ENCODE measurements at places on chromosomes 16 and 17. TPM values are rescaled to one million over a fixed set of nuclear protein-coding genes. Genes with fewer than 3 reads are reported as not detected.

GRCh38 chr17:40483679-40484078, 17.7 kb downstream of the TNS4 start:
- no peak for DNase-seq

- DNase-seq: no peak
Observed at GRCh38 chr17:79089720-79090442, 15.3 kb downstream of the ENGASE start.

- DNase-seq: peak; percentile 56
Observed at GRCh38 chr16:78894886-78895285, 705.7 kb downstream of the MAF start.

DNA sequence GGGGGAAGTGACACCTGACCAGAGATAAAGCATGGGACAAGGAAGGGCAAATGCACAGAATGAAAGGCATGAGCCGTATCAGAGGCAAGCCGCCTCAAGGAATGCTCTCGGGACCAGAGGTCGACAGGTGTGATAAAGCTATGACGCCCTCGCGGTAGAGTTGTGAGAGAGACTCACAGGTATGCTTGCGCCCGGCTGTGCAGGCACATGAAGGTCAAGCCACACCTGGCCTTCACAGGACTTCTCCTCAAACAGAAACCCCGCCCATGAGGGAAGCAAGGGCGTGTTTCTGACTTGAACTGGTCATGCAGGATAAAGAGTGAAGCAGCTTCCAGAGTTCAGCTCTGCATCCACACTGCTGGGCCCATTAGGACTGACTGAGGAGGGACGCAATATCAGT, 7.8 kb downstream of the NCBP3 start:
- DNase-seq: no peak

- DNase-seq: no peak
Observed at GRCh38 chr17:2542456-2542855, 30.8 kb upstream of the METTL16 start.

DNA sequence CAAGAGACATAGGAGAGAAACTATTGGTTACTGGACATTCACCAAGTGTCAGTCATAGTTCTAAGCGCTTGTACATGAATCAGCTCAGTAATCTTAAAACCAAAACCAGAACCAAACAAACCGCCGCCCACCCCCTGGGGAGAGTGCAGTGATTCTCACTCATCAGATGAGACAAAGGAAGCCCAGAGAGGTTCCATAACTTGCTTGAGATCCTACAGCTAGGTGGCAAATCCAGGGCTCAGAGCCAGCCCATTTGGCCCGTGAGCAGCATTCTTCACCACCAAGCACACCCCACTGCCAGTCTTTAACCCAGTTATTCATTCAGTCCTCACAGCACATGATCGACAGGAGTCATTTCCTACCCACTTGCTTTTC, 37.2 kb upstream of the RGS9 start:
- no peak for DNase-seq

DNA sequence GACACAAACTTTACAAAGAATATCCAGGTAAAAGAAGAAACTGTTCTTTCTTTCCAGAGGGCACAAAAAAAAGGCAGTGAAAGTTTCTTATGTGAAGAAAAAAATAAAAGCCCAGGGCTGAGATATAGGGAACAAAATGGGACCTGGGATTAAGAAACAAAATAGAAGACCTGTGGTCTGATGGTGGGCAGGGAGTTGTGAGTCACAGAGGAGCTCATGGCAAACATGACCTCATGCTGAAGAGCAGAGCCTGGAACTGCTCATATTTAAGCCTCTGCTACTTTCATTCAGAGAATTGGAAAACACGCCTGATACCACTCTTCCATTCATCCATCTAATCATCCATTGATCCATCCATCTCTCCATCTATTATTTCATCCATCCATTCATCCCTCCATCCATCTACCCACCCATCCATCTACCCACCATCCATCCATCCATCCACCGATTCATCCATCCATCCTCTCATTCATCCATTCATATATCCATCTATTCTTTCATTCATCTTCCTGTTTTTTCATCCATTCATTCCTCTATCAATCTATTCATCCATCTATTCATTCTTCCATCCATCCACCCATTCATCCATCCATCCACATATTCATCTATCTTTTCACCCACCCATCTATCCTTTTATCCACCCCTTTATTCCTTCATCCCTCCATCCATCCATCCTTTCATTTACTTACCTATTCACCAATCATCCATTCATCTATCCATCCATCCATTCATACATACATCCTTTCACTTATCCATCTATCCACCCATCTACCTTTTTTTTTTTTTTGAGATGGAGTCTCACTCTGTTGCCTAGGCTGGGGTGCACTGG, 30.0 kb downstream of the WFDC1 start:
- no peak for DNase-seq

GRCh38 chr16:73371584-73372319, 323.8 kb upstream of the ZFHX3 start:
- no peak for DNase-seq

- DNase-seq: peak; percentile 54
Observed at GRCh38 chr16:11396241-11397048, 51.2 kb downstream of the RMI2 start.

- no peak for DNase-seq
Observed at GRCh38 chr17:62675701-62676100, 48.2 kb downstream of the MRC2 start.

- no peak for DNase-seq
Observed at GRCh38 chr17:28634206-28634865, 10.6 kb downstream of the BLTP2 start.

DNA sequence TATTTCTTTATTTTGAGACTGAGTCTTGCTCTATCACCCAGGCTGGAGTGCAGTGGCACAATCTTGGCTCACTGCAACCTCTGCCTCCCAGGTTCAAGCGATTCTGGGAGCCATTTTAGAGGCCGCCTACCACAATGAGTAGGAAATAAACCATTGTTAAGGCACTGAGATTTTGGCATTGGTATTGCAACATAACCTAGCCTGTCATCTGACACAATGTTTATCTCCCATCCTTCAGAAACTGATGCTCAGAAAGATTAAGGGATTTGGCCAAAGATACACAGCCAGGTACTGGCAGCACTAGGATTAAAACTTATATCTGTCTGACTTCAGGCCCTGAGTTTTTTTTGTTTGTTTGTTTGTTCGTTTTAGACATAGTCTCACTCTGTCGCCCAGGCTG, 8.0 kb upstream of the COPS3 start:
- no peak for DNase-seq

DNA sequence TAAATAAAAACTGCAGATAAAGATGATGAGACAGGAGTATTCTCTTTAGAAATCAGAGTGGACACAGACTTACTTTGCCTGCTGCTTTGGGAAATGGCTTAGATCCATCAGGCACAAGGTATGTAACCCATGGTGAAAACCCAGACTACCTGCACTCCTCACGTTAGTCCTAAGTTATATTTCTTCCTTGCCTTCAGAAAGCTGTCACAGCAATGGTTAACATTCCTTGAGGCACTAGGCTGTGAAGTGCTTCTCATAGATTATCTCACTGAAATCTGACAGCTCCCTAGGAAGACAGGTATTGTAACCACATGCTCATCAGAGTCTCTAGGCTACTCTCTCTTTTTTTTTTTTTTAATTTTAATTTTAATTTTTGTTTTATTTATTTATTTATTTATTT, 20.9 kb downstream of the ZSWIM7 start:
- DNase-seq: no peak

DNA sequence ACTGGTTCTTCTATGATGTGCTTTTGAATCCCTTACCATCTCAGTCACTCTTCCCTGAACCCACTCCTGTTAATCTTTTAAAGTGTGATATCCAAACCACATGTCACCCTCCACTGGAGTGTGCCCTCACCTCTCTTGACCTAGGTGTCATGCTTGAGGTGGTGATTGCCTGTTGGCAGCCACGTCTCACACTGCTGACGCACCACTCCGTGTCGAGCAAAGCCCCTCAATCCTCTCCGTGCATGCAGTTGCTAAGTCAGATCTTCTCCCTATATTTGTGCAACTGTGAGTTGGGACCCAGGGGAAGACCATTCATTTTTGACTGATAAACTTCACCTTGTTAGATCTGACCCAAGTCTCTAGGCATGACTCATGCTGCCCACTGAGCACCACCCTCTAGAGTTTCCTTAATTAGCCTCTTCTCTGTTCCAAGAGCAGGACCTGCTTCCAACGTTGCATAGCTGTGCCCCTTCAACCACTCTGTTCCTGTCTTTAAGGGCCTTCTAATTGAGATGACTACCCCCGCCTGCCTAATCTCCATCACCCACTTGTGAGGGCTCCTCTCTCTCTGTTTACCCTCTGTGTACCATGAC, 2.7 kb downstream of the MYH13 start:
- no peak for DNase-seq

DNA sequence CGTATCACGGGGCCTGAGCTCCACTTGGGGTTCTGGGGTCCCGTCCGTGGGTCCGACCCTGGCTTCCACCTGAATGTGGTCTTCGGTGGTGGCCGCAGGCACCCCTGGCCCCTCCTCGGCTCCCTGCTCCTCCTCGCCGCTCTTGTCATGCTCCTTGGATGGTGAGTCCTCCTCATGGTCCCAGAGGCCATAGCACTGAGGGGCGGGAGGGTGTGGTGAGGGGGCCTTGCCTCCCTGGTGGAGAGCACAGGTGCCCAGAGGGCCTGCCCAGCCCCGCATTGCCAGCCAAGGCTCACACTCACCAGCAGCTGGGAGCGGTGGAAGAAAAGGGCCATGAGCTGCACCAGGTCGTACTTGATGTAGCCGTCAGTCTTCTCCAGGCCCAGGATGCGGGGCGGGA, 14.9 kb downstream of the CTU2 start:
- no peak for DNase-seq

GRCh38 chr16:83070416-83071209, 443.8 kb downstream of the CDH13 start:
- DNase-seq: no peak

DNA sequence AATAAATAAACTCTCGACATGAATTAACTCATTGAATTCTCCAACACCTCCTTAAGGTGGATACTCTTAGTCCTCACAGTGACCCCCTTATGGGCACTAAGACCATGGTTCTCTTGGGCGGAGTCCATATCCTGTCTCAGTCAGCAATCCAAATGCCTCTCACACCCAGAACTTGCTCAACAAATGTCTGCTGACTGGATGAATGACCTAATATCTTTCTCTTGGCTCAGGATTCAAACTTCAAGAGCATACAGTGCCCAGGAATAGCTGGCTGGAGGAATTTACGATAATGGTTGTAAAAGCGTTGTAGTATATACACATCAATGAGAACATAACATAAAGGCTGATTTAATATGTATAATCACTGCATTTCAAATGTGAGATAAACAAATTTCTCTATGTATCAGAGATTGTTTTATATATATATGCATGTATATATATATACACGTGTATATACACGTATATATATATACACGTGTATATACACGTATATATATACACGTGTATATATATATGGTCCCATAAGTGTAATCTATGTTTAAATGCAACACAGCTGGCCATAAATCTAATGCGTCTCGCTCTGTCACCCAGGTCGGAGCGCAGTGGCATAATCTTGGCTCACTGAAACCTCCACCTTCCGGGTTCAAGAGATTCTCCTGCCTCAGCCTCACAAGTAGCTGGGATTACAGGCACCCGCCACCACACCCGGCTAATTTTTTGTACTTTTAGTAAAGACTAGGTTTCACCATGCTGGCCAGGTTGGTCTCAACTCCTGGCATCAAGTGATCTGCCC, 6.5 kb upstream of the UBB start:
- DNase-seq: no peak

GRCh38 chr16:57475711-57476339, 10.5 kb downstream of the DOK4 start:
- peak; percentile 75 for DNase-seq

GRCh38 chr17:2723505-2723996, 12.0 kb upstream of the CLUH start:
- no peak for DNase-seq

TMEM88 gene
- 6.2 TPM for total RNA-seq

EFNB3 gene
- 0.09 TPM for total RNA-seq

TMEM219 gene
- total RNA-seq: 103 TPM

HBQ1 gene
- total RNA-seq: not detected

CHST4 gene
- not detected for total RNA-seq

FASN gene
- total RNA-seq: 26.5 TPM

AOC3 gene
- 1.2 TPM for total RNA-seq

HID1 gene
- 17.5 TPM for total RNA-seq

CACNG5 gene
- total RNA-seq: not detected
